ENCODE measurements at places on chromosomes 6 and 20.

DNA sequence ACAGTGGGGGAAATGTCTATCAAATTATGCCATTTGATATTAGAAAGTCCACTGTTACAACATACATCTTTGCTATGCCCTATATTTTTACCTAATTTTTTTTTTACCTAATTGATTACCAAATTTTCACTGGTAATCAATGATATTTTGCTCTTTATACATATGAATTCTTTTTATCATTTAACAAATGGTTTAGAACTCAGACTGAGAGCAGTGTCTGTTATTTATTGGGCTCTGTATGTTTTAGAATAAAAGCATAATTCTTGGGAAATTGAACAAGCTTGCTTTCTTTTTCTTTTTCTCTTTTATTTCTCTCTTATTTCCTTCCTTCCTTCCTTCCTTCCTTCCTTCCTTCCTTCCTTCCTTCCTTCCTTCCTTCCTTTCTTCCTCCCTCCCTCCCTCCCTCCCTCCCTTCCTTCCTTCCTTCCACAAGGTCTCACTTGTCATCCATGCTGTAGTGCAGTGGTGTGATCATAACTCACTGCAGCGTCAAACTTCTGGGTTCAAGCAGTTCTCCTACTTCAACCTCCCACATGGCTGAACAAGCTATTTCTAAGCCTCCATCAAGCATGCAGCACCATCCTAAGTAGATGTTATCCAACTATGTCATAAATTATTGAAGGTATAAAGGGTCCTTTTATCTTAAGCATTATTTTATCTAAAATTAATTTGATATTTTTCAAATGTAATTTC lies 911.7 kb upstream of the CITED2 start:
- no peak for DNase-seq

DNA sequence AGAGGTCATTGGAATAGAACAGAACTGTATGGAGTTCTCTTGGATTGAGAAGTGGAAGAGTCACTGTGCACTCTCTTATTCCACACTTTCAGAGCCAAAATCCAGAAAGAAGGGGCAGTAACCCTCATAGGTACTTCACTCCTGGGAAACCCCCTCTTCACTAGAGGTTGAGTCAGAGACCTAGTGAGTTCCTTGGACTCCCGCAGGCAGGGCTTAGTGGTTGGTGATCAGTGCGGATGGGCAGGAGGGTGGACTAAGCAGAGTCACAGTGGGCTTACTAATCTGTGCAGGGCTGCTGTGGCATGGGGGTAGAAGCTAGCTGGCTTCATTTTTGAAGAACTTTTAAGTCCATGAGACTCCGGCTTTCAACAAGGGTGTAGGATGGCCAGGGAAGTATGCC lies 95.0 kb upstream of the MLN start:
- no peak for DNase-seq

DNA sequence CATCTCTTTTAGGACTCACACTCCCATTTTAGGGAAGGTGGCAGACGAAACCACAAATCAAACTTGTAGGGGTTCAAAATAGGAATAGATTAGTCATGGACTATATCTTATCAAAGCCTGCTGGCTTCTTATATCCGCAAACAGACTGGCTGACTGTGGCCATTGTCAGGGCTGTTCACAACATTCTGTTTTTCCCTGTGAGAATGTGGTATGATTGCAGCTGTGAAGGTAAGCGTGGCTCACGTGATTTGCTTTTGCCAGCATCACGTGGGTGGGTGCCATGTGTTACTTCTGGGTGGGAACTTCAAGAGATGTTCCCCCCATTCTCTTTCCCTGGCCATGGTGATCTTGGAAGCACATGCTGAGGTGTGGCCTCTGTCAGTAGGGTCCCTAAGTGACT lies 5.9 kb downstream of the IP6K3 start:
- no peak for DNase-seq

- no peak for DNase-seq
Measured at GRCh38 chr6:63897459-63897858, 261.9 kb downstream of the PHF3 start.

GRCh38 chr6:127893541-127893940 lies 7.3 kb downstream of the THEMIS start:
- DNase-seq: no peak

Measured in C1 segment of cervical spinal cord (tissue), 14 donors.